ENCODE measurements at places on chromosomes 1 and 21. TPM values are rescaled to one million over a fixed set of nuclear protein-coding genes. Genes with fewer than 3 reads are reported as not detected.

DNA sequence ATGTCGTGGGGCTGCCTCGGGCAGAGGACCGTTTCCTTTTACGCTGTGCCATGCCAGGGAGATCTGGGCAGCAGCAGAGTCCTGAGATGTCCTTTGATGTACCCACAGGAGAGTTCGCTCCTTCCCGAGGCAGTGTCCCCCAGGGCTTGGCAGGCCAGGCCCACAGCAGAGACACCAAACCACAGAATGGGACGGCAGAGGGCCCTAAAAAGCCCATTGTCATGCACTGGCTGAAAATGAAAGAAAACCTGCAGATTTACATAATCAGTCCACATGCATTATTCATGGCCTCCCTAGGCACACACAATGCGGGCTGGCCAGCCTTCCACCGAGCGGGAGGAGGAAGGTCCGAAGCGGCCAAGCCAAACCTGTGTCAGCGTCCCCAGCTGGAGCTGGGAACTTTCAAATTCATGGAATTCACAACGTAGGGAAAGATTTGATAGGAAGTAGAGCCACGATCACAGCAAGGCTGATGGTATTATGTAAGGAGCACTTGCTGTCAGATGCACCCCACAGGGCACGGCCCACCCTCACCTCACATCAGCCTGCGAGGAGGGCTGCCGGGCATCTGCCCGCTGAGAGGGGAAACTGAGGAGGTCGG lies 25.3 kb upstream of the EFHD2 start:
- no peak for DNase-seq

- no peak for DNase-seq
Observed at GRCh38 chr1:201518071-201518470, 11.1 kb upstream of the CSRP1 start.

- no peak for DNase-seq
Observed at GRCh38 chr1:119984771-119985170, 84.7 kb downstream of the NOTCH2 start.

DNA sequence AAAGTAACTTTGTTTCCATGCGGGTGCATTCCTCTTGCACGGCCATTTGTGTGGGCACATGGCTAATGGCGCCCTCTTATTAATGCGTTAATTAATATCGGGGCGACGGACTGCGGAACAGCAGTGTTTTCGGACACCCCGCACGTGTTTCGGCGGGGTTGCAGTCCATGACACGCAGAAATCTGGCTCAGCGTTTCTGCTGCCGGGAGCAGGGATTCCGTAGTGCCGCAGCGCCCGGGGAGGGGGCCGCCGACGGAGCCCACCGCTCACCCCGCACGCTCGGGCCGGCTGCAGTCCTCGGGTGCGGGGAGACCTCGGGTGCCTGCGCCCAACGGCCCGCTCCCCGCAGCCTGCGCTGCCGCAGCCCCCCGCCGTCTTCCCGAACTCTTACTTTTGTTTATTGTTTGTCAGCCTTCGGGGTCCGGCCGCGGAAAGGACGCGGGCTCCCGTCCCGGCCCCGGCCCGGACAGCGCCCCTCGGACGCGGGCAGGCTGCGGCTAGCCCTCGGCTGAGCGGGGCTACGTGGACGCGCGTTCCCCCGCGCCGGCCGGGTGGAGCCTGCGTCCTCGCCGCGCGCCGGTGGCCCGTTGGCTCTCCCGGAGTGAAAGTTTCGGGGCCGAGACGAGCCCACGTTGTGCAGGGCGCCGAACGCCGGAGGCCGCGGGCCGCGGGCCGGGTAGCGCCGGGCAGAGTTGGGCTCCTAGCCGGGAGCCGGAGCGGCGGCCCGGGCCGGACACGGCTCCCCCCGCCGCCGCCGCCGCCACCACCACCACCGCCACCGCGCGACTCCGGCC lies 849 bp downstream of the NFIA start:
- no peak for DNase-seq

Gene NBPF6
- not detected for total RNA-seq

GRCh38 chr1:21721295-21721985 lies 52.3 kb upstream of the RAP1GAP start:
- no peak for DNase-seq

Gene PTPRU
- total RNA-seq: 0.74 TPM

GRCh38 chr1:191970116-191970515 lies 188.1 kb upstream of the RGS18 start:
- DNase-seq: no peak

Gene TMEM234
- 5.7 TPM for total RNA-seq

Gene GPR52
- total RNA-seq: 0.60 TPM

- DNase-seq: peak; percentile 43
Observed at GRCh38 chr21:35045542-35046262, 3.4 kb downstream of the RUNX1 start.

- DNase-seq: no peak
Observed at GRCh38 chr21:27036736-27037301, 69.9 kb upstream of the ADAMTS5 start.

Gene NBPF19
- total RNA-seq: 12.4 TPM

Gene FMOD
- total RNA-seq: 3.3 TPM

- peak; percentile 48 for DNase-seq
Observed at GRCh38 chr1:108747171-108747850, 837 bp downstream of the STXBP3 start.

GRCh38 chr1:92907949-92908684 lies 53.1 kb downstream of the DIPK1A start:
- DNase-seq: no peak

- peak; percentile 64 for DNase-seq
Observed at GRCh38 chr1:41862384-41863221, 56.1 kb downstream of the HIVEP3 start.

Gene SYT14
- not detected for total RNA-seq

Gene RAB4A
- total RNA-seq: 36.0 TPM

DNA sequence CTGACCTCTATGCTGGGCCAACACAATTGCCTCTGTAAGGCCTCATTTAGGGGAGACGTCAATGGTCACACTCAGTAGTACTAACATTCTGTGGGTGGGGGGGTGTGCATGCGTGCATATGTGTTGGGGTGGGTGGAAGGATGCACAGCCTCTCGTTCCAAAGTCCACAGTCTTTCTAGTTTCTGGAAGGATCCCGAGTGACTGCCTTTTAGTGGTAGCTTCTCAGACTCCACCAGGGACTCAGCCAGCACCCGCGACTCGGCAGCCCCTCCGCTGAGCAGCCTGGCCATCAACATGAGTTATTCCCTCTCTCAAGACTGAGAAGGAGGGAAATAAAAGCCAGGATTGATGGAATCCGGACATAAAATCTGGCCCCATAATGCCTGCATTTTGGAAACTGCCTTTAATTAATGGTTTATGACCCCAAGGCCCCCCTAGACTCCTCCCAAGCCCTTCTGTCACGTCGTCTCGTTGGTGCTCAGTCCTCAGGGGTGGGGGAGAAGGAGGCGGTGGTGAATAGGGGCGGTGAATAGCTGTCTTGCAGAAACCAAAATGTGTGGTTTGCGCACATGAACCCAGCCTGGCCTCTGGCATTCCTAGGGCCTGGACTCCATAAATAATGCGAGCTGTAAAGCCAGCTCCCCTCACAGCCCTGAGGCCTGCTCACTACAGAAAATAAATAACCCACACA lies 65.1 kb upstream of the TMEM51 start:
- no peak for DNase-seq

DNA sequence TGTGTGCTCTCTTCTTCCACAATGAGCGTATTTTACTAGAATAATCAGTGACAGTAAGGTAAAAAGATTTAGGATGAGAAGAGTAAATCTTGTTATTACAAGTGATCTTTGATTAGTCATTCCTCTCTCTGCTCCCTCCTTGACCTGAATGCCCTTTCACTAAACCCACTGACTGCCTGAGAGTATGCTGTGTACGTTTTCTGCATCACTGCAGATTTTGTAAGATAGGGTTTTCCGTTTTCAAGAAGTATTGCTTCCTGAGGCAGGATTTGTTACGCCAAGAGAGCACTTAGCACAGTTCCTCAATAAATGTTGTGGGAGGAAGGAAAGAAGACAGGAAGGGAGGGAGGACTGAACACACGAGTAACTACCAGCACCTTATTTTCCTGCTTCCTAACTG lies 7.7 kb upstream of the LAMB3 start:
- no peak for DNase-seq

DNA sequence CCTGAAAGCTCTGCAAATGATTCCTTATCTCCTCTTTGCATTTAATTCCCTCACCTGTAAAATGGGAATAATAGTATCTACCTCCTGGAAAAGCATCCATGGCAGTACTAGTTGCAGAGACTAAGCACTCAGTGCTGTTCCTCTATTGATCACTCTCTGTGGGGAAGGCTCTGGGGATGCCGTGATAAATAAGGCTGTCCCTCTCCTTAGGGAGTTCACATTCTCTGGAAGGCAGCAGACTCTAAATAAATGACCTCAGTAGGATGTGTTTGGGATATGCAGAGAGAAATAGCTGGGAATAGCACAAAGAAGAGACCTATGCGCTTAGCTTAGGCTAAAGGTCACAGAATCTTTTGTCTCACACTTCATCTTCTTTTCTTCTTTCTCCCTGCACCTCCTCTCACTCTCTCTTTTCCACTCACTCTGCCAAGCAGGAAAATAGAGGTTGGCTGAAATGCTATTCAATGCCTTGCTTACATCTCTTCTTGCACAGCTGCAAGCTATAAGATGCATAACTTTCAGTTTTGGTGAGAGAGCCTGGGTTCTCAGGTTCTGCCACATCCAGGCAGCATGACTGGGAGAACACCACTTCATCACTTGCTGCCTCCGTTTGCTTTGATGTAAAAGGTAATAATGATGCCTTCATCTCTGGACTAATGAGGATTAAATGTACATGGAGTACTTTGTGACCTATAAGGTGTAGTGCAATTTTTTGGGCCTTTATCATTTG lies 101.5 kb downstream of the LMX1A start:
- no peak for DNase-seq
